ENCODE measurements at places on chromosomes 12 and 14.

DNA sequence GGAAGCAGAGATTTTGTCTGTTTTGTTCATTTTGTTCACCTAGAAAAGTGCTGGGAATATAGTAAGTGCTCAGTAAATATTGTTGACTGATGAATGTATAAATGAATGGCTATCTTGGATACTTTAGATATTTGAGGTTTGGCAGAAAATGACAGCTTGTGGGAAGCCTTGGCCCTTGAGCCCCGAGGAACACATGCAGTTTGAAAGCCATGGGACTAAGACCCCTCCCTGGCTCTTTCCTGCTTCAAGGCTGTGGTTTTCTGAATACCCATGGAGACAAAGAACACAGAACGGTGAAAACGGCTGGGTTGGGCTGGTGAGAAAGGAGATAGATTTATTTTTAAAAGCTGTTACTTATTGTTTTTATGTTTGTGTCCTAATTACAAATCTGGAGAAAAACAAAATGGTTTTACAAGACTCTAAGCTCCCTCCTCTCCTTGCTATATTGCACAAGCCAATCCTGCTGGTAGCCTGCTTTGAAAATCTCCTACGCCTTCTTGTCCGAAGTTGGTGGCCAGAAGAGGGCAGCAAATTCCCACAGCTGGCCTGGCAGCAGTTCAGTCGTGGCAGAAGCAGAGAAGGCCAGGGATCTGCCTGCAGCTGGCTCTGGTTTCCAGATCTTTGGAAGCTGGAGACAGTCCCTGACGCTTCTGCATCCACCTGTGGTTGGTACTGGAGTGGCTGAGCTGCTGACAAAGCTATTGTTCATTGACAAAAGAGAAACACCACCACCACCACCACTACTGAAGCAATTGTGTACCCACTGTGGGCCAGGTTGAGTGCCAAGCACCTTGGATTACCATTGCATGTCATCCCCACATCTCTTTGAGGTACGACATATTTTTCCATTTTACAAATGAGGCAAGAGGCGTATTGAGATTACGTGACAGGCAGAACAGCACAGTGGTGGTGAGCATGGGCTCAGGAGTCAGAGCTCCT, 5.2 kb upstream of the KRT85 start:
- DNase-seq: peak; percentile 76

DNA sequence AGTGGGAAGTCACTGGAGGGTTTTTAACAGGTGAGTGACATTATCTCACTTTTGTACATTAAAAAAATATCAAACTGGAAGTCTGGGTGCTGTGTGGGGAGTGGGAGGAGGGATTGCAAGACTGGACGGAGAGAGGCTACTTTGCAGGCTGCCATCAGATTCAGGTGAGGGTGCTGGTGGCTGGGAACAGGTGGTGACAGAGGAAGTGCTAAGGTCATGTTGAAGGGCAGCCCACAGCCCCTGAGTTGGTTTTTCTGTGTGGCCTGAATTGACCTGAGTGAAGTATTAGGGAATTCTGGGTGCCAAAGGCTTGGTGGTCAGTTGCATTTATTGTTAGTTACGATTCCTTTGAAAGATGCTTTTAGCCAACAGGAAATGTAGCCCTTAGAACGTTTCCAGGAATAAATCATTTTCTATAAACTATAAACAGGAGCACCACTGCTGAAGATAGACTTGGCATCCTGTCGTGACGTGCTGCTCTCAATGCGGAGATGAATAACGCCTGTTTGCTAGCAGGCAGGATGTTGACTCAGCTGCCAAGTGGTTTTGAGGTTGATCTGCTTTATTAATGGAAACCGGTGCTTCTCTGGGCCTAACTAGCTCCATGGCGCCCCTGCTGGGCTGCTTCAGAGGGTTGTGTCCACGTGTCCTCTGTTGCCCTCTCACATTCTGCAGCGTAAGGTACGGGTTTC, 707.5 kb upstream of the TMEM132C start:
- peak; percentile 90 for DNase-seq

- DNase-seq: no peak
Observed at GRCh38 chr12:68432622-68433021, 100.5 kb upstream of the MDM1 start.

- DNase-seq: peak; percentile 50
Observed at GRCh38 chr14:92603309-92604242, 90.0 kb downstream of the RIN3 start.

DNA sequence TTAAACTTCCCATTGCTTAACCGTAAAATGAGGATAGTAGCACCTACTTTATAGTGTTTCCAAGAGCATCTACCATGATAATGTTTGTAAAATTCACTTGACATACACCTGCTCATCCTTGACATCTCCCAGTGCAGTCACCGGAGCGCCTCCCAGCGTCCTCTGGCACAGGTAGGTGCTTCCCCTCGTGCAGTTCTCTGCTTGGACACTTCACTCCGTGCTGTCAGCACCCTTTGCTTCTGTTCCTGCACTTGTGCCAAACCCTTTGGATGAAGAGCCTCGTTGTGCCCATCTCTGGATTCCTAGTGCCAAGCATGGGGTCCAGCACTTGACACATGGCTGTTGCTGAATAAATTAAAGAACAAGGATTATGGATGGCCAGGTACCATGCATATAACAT, 28.3 kb downstream of the ETV6 start:
- DNase-seq: no peak

DNA sequence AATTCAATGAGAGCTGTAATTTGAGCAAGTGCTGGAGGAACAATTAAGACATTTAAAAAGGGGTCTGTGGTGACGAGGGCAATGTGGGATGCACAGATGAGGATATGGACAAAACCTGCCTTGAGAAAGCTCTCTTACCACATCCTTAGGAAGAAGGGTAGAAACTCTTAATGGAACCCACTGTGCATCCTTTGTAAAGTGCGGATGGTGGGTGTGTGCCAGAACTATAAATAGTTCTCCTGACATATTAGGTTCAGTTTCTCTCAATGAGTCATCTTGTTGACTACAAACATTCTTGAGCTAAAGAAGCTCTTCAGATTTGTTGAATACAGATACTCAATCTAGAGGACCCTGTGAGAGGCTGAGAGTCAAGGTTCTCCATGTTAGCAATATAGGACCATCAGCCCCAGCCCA, 106.1 kb upstream of the ANO4 start:
- DNase-seq: no peak

GRCh38 chr12:52884526-52885293, 20.2 kb downstream of the KRT8 start:
- peak; percentile 86 for DNase-seq

DNA sequence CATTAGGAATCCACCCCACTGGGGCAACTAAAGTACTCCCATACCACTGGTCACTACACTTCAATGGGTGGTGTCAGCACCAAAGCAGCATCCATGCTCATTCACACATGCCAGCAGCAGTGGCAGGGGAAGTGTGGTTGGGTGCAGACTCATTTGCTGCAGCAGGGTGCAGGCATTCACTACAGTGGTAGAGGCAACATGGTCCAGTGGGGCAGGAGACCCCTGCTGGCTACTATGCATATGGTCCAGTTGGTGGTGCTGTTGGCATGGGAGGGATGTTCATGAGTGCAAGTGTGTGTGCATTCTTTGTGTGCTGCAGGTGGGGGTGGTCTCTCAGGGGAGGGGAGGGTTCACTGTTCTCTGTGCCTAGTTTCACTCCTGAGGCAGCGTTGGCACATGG, 908.4 kb upstream of the NOVA1 start:
- DNase-seq: no peak

- DNase-seq: no peak
Observed at GRCh38 chr14:87687420-87687819, 305.6 kb downstream of the GALC start.

DNA sequence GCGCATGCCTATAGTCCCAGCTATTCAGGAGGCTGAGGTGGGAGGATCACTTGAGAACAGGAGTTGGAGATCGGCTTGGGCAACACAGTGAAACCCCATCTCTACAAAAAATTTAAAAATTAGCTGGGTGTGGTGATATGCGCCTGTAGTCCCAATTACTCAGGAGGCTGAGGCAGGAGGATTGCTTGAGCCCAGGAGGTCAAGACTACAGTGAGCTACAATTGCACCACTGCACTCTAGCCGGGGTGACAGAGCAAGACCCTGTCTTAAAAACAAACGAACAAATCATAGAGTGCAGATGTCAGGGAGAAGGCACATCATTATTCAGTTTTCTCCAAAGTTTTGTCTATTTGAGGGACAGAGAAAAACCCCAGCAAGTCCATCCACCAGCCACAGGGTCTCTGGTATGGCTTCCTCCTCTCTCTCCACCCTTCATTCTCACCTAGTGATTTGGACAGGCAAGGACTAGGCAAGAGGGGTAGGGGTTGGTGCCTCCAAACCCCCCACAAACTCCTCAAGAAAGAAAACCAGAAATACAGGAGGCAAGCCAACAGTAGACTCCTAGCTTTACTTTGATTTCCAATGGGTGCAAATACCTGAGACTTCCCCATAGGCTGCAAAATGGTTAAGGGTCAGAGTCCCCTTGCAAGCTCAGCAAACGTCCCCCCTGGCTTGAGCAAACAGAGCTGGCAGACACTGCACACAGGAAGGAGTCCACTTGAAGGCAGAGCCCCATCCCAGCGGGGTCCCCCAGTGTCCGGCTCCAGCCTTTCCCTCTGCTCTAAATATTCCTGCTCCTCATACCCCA, 26.5 kb upstream of the RPLP0 start:
- no peak for DNase-seq

GRCh38 chr12:130953771-130954543, at the start of gene ADGRD1:
Gene ADGRD1 (plus strand): TSS chr12:130953907. CDS start chr12:130954466, 559 bp downstream.
- no peak for DNase-seq

DNA sequence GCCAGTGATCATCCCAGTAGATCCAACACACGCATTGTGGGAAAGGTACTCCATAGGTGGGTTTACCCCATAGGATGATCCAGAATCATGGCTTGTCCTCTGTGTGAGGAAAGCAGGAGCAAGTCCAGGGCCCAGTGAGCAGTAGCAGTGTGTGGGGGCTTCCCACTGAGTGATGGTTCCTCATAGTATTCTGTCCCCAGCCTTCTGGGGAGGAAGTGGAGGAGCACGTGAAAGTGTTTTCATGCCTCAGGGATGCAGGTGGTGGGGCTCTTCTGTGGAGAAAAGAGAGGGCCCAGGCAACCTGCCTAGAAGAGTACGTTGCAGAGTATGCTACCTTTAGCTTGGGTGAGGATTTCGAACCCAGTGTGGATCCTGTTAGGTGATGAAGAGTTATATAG, 56.5 kb downstream of the SUSD6 start:
- no peak for DNase-seq

DNA sequence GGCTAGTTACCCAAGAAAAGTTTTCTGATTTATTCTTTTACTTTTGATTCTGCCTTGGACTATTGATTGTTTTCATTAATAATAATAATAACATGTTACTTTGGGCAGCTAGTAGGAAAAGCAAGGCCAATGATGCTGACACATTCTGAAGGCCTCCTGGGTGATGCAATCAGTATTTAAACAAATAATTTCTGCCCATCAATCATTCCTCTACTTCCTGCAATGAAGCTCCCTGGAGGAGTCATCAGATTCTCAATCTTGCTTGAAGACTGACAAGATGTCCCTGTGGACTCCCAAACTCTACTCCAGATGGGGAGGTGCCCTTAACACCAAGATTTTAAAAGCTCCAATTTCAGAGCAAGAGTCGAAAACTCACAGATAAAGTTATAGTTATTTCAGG, at the start of gene SPX:
TSS of gene SPX (plus strand) at position 244 of the 400 bp plus-strand sequence. CDS start 177 bp downstream, outside the sequence.
- DNase-seq: no peak

- no peak for DNase-seq
Observed at GRCh38 chr12:109946505-109946904, 46.4 kb downstream of the TCHP start.
